ENCODE measurements at places on chromosomes 4 and X.

GRCh38 chr4:5034206-5034605 is 14.9 kb upstream of the CYTL1 start:
- no peak for DNase-seq

DNA sequence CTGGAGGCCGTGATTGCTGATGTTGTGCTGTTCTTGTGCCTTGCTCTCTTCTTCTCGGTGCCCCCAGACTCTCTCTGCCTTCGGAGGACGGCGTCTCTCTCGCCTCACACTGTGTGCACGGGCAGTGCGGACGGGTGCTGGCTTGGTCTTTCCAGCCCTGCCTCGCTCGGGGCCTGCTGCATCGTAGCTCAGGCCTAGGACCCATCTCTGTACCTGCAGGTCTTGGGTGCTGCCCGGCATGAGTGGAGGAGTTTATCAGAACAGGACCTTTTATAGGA is 18.2 kb downstream of the RGS12 start:
- DNase-seq = no peak

- DNase-seq = no peak
These were observed 30.3 kb downstream of the AREG start for GRCh38 chr4:74475091-74475800.

GRCh38 chr4:189001971-189002450 is 862.8 kb downstream of the TRIML1 start:
- DNase-seq = no peak

GRCh38 chr4:87865960-87866598 is 33.3 kb downstream of the MEPE start:
- DNase-seq = peak; percentile 63

DNA sequence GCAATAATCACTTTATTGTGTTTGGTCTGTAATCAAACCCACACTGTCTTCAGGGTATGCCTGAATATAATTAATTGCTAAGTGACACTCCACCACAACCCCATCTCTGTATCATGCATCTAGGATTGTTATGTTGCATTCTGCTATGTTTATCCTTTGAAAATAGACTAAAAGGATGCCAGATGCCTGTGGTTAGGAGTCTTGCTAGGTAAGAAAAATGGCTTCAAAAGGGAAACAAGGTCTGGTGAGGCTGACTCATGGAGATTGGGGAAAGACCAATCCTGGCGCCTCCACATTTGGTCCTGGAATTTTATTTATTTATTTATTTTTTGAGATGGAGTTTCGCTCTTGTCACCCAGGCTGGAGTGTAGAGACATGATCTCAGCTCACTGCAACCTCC is 360.5 kb upstream of the SLC7A11 start:
- DNase-seq = no peak

- no peak for DNase-seq
These were observed 15.0 kb downstream of the TRPC5 start for GRCh38 chrX:112067601-112068000.

DNA sequence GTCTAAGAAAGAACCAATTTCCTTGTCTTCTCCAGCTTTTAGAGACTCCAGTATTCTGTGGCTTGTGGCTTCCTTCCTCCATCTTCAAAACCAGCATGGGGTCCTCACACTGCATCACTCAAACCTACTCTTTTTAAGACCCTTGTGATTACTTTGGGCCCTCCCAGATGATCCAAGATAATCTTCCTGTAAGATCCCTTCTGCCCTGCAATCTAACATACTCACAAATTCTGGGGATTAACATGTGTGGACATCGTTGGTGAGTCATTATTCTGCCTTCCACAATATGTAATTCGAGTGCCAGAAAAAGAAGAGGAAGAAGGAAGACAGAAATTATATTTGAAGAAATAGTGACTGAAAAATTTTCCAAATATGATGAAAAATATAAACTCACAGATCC is 47.9 kb downstream of the BEND4 start:
- no peak for DNase-seq

- DNase-seq = no peak
These were observed 196.6 kb downstream of the EVC2 start for GRCh38 chr4:5511791-5512190.

DNA sequence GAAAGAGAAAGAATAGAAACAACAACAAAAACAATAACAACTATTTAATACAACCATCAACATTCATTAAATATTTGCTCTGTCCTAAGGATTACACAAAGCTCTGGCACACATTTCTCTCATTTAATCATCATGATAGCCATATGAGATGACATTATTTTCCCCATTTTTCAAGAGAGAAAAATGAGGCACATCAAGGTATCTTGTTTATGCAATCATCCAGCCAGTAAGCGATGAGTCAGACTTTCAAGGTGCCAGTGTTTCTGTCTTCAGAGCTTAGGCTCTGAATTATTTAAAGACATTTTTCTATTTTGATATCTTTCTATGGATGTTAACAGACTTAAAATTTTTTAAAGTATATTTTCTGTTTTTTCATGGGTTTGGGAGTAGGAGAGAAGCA is 541.8 kb upstream of the SMIM31 start:
- DNase-seq = no peak

GRCh38 chrX:153934762-153935325 is at the start of gene NAA10:
Gene NAA10, minus strand, starts transcription at chrX:153935037. Its CDS starts 133 bp downstream, at chrX:153934904.
- DNase-seq = peak; percentile 81

- DNase-seq = no peak
These were observed 309.9 kb downstream of the ARAP2 start for GRCh38 chr4:35934320-35934981.

DNA sequence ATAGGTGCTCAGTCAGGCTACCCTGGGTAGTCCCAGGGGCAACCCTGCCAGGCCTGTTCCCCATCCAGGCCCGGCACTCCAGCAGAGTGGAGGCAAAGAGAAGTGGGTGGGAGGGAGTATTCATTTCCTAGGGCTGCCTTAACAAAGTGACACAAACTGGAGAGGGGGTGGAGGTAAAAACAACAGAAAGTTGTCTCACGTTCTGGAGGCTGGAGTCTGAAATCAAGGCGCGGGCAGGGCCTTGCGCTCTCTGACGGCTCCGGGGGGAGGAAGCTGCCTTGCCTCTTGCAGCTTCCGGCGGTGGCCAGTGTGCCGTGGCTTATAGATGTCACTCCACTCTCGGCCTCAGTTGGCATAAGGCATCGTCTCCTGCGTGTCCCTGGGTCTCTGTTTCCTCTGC is 90.8 kb downstream of the DCTD start:
- no peak for DNase-seq

DNA sequence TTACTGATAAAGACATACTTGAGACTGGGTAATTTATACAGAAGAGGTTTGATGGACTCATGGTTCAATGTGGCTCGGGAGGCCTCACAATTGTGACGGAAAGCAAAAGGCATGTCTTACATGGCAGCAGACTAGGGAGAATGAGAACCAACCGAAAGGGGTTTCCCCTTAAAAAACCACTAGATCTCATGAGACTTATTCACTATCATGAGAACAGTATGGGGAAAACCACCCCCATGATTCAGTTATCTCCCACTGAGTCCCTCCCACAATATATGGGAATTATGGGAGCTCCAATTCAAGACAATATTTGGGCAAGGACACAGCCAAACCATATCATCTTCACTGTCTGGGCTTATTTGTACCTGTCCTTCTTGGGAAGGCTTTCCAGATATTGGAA is 22.8 kb upstream of the MUC7 start:
- DNase-seq = no peak

DNA sequence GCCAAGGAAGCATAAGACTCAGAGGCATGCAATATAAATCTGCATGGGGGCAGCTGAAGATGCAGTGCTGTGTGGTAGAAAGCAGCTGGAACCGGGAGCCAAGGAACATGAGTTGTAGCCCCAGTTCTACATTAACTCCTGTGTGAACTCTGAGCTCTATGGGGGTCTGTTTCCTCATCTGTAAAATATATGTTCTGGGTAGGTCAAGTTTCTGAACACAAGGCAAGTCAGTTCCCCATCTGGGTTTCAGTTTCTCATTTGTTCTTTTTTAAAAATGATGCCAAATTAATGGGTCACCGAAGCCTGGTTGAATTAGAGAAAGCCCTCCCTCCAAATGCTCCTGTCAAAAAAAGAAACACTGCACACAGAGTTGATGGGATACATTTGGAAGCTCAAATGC is 24.0 kb downstream of the UNC5C start:
- no peak for DNase-seq

- DNase-seq = no peak
These were observed 30.4 kb downstream of the ARHGEF6 start for GRCh38 chrX:136750364-136750763.

GRCh38 chr4:36255577-36255976 is 11.3 kb upstream of the ARAP2 start:
- DNase-seq = no peak

DNA sequence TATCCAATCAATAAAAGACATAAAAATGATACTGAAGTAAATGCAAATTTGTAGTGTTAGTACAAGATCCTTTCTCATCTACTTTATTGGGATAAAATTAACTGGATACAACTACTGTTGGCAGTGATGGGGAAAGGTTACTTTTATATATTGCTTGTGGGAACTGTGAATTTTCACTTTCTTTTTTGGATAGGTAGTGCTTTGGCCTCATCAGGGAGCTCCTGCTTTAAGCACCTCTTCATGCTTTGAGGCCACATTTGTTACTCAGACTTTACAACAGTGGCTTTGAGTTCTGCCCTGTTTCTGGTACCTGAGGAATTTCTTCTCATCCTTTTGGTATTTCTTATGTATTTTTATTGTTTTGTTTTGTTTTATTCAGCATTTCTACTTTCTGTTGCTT is 316.8 kb upstream of the ZCCHC13 start:
- DNase-seq = no peak

DNA sequence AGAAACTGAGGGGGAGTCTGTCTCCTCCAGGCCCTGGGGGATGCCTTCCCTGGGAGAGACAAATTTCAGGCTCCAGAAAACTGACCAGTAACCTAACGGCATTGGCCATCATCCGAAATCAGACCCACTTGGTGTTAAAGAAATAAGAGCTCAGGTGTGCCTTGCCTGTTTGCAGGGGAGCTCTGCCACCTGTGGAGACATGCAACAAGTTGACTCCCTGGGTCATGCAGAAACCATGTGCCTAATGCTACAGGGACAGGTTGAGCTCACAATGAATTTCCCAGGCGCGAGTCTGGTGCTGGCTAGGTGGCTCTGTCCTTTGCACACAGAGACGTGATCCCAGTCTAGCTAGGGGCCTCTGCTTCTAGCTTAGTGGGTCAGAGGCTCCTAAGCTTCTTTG is 95.8 kb upstream of the KIT start:
- no peak for DNase-seq

- DNase-seq = no peak
These were observed 77.5 kb downstream of the IRF2 start for GRCh38 chr4:184396570-184397515.

GRCh38 chr4:185587427-185588161 is 52.3 kb upstream of the PDLIM3 start:
- DNase-seq = no peak

- DNase-seq = no peak
These were observed 591 bp upstream of the TSPAN7 start for GRCh38 chrX:38560776-38561125.

- DNase-seq = no peak
These were observed 20.7 kb upstream of the GRXCR1 start for GRCh38 chr4:42871671-42872290.

GRCh38 chr4:518569-519083 is 19.6 kb downstream of the PIGG start:
- DNase-seq = no peak

DNA sequence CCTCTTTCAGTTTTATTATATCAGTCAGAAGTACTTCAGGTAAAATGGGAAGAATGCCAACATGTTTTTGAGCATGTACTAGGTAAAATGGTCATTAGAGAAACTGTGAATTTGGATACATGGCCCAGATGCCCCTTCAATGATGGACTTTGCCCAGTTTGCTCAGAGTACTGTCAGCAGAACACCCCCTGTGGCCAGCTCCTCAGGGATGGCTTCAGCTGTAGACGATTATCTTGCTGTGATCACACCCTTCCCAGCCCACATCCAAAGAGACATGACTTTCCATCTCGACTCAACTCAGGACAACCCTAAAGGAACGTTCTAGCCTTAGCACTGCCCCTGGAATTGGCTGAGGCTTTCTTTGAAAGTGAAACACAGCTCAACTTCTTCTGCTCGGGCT is 439.1 kb downstream of the PACRGL start:
- no peak for DNase-seq

GRCh38 chr4:166887457-166887856 is 346.8 kb downstream of the SPOCK3 start:
- DNase-seq = no peak

- no peak for DNase-seq
These were observed 78.7 kb downstream of the ALG13 start for GRCh38 chrX:111759686-111760085.

DNA sequence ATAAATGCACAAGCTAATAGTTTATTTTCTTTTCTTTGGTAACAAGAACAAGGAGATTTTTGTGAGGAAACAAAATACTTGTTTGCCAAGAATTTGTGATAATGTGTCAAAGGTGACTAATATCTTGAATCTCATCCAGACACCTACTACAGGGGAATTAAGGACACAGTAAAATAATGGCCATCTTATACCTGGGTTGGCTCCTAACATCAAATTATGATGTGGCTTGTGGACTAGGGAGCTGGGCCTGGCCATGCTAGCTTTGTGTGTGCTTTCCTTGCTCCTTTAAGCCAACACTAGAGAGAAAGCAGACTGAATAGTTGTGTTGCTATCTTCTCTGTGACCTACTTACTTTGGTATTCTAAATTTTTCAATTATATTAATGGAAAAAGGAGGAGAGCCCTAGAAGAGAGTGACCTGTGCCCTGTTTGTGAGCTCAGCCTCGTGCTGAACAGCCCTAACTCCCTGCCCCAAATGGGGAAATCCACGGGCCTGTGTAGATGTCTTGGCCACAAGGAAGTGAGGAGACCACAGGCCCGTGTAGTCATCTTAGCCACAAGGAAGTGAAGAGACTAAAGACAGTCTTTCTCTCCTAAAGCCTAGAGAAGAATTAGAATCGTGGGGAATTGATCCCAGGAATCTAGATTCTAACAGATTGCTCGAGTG is 23.3 kb downstream of the ARHGAP24 start:
- no peak for DNase-seq

- no peak for DNase-seq
These were observed 25.1 kb upstream of the ANK2 start for GRCh38 chr4:113024388-113024787.

DNA sequence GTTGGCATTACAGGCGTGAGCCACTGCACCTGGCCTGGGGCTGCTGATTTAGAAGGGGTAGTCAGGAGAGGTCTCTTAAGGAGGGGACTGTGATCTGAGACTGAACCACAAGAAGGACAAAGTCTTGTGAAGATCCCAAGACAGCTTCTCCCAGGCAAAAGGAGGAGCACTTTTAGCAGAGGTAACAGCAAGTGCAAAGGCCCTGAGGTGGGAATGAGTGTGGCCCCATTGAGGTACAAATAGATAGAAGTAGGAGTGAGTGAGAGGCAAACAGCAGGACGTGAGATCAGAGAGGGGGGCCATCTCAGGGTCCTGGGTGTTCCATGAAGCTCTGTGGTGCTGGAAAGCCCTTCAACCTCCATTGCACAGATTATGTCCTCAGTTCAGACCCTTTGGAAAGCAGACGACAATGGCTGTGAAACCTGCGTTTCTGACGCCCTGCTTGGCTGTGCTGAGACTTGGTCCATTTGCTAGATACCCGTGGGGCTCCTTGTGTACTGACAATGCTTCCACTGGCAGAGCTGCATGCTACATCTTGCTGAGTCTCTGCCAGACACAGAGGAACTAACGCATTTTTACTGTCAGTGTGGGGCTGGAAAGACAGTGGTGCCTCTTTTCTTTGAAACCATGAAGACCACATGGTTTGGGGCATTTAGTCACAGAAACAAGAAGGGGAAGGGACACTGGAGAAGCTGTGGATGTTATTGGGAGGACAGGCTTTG is 1.3 kb upstream of the CCKAR start:
- DNase-seq = no peak

GRCh38 chr4:106365613-106366012 is 3.0 kb downstream of the GIMD1 start:
- no peak for DNase-seq
